ENCODE measurements at places on chromosomes 1 and 21. TPM values are rescaled to one million over a fixed set of nuclear protein-coding genes. Genes with fewer than 3 reads are reported as not detected.

The BCAS2 gene
- 62.6 TPM for total RNA-seq

The OR2M3 gene
- not detected for total RNA-seq

The MACO1 gene
- total RNA-seq: 12.8 TPM

The ASAP3 gene
- 21.9 TPM for total RNA-seq

The CRB1 gene
- total RNA-seq: 0.13 TPM

The IL12RB2 gene
- total RNA-seq: not detected

The SPRR5 gene
- total RNA-seq: not detected

The TENT5C gene
- total RNA-seq: not detected

The SYNC gene
- total RNA-seq: 55.2 TPM

The LRRC39 gene
- 0.19 TPM for total RNA-seq

The UMODL1 gene
- not detected for total RNA-seq

The HORMAD1 gene
- total RNA-seq: 0.38 TPM

The OR2L3 gene
- not detected for total RNA-seq

The TAS1R1 gene
- 1.2 TPM for total RNA-seq

The FCRL6 gene
- not detected for total RNA-seq

The PM20D1 gene
- total RNA-seq: not detected

The OR2L5 gene
- total RNA-seq: not detected

The SLAMF9 gene
- total RNA-seq: not detected

The LEPROT gene
- total RNA-seq: 37.6 TPM

The NBPF10 gene
- total RNA-seq: 1.3 TPM

The NBPF1 gene
- total RNA-seq: 23.0 TPM

The LCE2C gene
- not detected for total RNA-seq

The KRTAP11-1 gene
- total RNA-seq: not detected

The OR2T11 gene
- not detected for total RNA-seq

The KRTAP10-2 gene
- total RNA-seq: not detected

The ITLN2 gene
- not detected for total RNA-seq

The TMEM269 gene
- total RNA-seq: not detected

The C4BPA gene
- not detected for total RNA-seq

The ACTL8 gene
- total RNA-seq: not detected

The USH2A gene
- under 0.01 TPM for total RNA-seq

The CELA3A gene
- total RNA-seq: not detected

The MRPS21 gene
- total RNA-seq: 58.8 TPM

The GBP1 gene
- total RNA-seq: 37.7 TPM

The AMY1C gene
- not detected for total RNA-seq

The ADCY10 gene
- not detected for total RNA-seq

The FCRLB gene
- total RNA-seq: 0.64 TPM

The OLFML3 gene
- total RNA-seq: 771 TPM

The CLIC6 gene
- total RNA-seq: not detected

The MTMR11 gene
- total RNA-seq: 7.6 TPM

The VPS13D gene
- total RNA-seq: 17.0 TPM

The RAB3B gene
- total RNA-seq: 12.4 TPM

The NECAP2 gene
- total RNA-seq: 52.4 TPM

The PTPN7 gene
- not detected for total RNA-seq

The LRRN2 gene
- not detected for total RNA-seq

All from LHCN-M2 (cell line).